ENCODE measurements at places on chromosomes 13 and 19.

DNA sequence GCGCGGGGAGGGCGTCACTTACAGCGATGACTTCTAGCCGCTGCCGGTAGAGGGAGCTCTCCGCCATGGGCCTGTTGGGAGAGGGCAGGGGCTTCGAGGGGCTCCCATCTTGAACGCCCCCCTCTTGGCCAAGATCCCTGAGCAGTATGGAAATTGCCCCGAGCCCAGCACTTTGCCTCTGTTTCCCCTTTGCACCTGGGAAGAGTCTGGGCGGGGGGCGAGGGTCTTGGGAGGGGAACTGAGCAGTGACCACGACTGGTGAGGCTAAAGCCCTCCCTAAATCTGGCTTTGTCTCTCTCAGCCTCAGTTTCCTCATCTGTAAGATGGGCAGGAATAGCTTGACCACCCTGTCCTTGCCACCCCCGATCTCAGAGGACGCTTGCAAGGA is 2.8 kb downstream of the PALM3 start:
- DNase-seq = peak; percentile 31

GRCh38 chr19:48442116-48443035 is 3.4 kb upstream of the GRWD1 start:
- DNase-seq = no peak

- no peak for DNase-seq
These were observed 543.0 kb downstream of the IRS2 start for GRCh38 chr13:109243311-109243951.

- DNase-seq = no peak
These were observed 32.0 kb upstream of the TUBGCP3 start for GRCh38 chr13:112619730-112620631.

DNA sequence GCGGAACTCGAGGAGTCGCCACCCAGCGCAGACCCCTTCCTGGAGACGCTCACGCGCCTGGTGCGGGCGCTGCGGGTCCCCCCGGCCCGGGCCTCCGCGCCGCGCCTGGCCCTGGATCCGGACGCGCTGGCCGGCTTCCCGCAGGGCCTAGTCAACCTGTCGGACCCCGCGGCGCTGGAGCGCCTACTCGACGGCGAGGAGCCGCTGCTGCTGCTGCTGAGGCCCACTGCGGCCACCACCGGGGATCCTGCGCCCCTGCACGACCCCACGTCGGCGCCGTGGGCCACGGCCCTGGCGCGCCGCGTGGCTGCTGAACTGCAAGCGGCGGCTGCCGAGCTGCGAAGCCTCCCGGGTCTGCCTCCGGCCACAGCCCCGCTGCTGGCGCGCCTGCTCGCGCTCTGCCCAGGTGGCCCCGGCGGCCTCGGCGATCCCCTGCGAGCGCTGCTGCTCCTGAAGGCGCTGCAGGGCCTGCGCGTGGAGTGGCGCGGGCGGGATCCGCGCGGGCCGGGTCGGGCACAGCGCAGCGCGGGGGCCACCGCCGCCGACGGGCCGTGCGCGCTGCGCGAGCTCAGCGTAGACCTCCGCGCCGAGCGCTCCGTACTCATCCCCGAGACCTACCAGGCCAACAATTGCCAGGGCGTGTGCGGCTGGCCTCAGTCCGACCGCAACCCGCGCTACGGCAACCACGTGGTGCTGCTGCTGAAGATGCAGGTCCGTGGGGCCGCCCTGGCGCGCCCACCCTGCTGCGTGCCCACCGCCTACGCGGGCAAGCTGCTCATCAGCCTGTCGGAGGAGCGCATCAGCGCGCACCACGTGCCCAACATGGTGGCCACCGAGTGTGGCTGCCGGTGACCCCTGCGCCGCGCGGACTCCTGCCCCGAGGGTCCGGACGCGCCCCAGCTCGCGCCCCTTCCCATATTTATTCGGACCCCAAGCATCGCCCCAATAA is 2.3 kb downstream of the AMH start:
- DNase-seq = no peak

GRCh38 chr19:57351867-57352266 is 796 bp downstream of the ZNF304 start:
- no peak for DNase-seq

DNA sequence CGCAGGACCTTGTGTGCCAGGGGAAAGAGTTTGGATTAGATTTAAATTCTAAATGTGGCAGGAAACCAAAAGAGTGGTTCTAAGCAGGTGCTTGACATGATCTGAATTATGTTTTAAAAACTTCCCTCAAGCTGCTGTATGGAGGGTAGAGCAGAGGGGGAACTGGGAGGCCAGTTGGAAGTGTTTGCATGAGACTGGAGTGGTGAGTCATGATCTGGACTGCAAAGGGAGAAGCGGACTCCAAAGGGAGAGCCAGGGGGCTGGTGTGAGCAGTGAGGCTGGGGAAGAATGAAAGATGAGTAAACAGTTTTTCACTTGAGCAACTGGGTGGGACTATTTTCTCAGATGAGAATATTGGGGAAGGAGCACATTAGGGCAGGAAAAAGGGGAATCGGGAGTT is 206.1 kb downstream of the DNAJC15 start:
- no peak for DNase-seq

GRCh38 chr19:1064661-1065605 is 2.0 kb upstream of the ARHGAP45 start:
- DNase-seq = peak; percentile 73

DNA sequence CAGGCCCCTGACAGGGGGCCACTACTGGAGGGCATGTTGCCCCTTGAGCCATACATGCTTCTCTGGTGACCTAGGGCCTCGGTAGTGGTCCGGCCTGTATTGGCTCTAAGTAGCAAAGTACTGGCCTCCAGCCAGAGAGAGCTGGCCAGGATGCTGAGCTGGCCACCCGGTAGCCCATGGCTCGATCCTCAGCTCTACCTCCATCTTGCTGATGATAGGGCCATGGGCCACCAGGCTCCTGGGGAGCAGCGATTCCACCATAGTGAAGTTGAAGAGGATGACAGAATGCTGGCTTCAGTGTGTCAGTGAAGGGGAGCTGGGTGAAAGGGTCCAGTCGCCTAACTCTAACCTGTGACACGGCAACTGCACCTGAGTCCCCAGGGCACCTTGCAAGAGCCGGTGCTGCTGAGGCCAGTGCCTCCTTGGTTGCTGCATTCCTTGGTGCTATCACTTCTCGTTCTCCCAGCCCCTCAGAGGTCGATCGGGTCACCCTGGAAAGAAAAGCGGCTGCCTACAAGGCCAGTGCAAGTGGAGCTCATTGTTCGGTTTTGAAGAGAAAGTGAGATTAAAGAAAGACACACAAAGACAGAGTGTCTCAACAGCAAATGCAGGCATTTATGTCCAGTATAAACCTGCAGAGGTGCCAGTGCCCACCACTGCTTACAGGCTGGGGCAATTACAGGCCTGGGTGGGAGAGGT is 5.0 kb downstream of the FPR3 start:
- DNase-seq = no peak

GRCh38 chr13:83753912-83754624 is 128.2 kb downstream of the SLITRK1 start:
- DNase-seq = no peak

DNA sequence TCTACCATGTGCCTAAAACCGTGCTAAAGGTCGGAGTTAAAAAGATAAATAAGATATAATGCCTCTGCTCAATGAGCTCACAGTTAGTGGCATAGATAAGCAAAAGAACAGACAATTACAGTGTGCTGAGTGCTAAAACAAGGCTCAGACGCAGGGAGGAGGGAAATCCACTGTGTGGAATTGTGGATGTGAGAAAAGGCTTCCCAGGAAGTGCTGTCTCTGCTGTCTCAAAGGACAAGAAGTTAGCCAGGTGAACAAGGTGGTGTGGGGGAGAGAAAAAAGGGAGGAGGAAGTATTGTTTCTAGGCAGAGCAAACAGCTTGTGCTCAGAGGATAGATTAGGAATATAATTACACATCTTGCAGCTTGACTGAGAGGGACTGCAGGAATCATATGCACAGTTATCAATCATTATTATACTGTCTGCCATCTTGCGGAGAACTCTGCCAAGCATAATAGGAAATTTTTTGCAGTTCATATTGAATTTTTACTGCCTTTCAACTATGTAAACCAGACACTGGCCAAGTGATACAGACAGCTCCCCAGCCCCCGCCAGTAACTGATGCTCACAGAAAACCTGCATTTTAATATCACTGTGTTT is 9.3 kb downstream of the C13orf42 start:
- DNase-seq = no peak

GRCh38 chr13:66795636-66796035 is 434.5 kb downstream of the PCDH9 start:
- DNase-seq = no peak

GRCh38 chr19:8702350-8702749 is 3.8 kb upstream of the ACTL9 start:
- DNase-seq = no peak

GRCh38 chr19:30076751-30077670 is 135.0 kb downstream of the URI1 start:
- DNase-seq = no peak

DNA sequence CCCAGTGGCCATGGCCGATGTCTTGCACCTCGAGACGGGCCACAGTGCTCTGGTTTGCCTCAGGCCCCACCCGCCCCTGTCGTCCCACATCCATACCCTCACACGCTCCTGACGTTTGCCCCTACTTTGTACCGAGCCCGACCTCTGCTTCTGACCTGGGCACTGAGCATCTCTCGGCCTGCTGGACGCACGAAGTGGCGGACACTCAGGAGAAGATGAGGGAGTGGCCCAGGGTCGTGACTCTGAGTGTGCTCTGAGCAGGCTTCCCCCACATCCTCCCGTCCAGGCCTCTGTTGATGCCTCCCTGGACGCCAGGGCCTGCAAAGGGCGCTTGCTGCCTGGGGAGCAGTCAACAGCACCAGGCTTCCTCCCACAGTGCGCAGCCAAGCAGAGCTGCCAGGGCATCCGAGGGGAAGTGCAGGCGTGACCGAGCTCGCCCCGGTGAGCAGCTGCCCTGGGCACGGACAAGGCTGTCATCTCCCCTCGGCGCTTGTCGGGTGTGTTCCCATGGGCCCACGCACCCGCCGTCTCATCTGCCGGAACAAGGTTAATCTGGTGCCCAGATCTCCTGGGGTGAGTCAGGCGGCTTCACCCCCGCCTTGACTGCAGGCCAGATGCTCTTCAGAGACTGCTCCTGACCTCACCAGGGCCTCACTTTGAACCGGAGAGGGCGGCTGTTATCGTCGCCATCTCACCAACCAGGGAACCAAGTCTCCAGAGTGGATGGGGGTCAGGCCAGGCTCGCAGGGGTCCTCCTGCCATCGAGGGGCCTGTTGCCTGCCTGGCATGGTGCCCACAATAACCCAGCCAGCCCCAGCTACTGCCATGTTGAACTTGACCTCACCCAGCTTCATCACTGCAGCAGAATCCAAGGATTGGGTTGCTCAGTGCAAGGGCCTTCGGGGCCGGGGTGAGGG is 27.2 kb downstream of the COMP start:
- DNase-seq = no peak

DNA sequence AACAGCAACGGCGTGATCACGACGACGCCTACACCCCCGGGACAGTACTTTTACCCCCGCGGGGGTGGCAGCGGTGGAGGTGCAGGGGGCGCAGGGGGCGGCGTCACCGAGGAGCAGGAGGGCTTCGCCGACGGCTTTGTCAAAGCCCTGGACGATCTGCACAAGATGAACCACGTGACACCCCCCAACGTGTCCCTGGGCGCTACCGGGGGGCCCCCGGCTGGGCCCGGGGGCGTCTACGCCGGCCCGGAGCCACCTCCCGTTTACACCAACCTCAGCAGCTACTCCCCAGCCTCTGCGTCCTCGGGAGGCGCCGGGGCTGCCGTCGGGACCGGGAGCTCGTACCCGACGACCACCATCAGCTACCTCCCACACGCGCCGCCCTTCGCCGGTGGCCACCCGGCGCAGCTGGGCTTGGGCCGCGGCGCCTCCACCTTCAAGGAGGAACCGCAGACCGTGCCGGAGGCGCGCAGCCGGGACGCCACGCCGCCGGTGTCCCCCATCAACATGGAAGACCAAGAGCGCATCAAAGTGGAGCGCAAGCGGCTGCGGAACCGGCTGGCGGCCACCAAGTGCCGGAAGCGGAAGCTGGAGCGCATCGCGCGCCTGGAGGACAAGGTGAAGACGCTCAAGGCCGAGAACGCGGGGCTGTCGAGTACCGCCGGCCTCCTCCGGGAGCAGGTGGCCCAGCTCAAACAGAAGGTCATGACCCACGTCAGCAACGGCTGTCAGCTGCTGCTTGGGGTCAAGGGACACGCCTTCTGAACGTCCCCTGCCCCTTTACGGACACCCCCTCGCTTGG is 966 bp downstream of the JUNB start:
- peak; percentile 67 for DNase-seq

- no peak for DNase-seq
These were observed 10.9 kb upstream of the SEMA6B start for GRCh38 chr19:4570402-4570801.

- peak; percentile 17 for DNase-seq
These were observed 65.0 kb downstream of the TBC1D4 start for GRCh38 chr13:75417012-75417384.

- no peak for DNase-seq
These were observed 84.9 kb downstream of the USP12 start for GRCh38 chr13:27086599-27087265.

- no peak for DNase-seq
These were observed 2.1 kb downstream of the NUMBL start for GRCh38 chr19:40688309-40688708.

GRCh38 chr13:36917311-36917710 is 2.7 kb downstream of the SMAD9 start:
- DNase-seq = no peak

GRCh38 chr19:43847884-43848283 is 20.8 kb downstream of the ZNF283 start:
- no peak for DNase-seq

- DNase-seq = no peak
These were observed 6.3 kb downstream of the TEX101 start for GRCh38 chr19:43420954-43421353.

DNA sequence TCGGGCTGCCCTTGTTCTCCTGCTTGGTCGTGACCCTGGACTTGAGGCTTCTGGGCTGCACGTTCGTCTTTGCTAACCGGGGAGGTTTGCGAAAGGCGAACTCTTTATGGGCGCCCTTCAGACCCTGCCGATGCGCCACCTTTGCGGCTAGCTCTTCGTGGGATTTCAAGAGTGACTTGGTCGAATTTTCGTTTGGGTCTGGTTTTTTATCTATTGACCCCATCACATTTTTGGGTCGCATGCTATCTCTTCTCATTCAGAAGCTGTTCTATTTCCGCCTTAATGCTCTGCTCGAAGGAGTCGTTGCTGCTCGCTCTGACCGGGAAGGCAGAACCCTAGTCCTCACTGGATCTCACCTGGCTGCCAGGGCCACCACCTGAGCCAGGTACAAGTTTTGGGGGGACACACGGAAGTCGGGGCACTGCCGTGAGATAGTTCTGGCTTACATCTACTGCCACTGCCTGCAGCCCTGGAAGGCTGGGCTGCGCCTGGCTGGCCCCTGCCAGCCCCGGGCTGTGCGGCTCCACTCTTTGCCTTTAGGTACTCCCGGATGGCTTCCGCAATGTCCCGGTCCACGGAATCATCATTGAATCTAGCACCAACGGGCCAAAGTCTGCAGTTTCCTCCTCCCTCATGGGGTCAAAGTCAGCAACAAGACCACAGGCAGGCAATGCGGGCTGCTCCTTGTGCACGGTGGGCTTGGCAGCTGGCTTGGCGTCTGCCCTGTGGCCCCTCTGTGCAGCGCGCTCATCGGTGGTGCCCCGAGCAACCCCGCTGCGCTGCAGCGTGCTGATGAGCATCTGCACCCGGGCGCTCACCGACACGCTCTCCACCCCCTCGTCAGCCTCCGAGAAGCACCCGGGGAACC is 16.2 kb downstream of the RB1 start:
- no peak for DNase-seq
